ENCODE measurements at places on chromosomes 11 and 22.

- no peak for DNase-seq
Observed at GRCh38 chr22:39723463-39723862, 152.9 kb downstream of the CACNA1I start.

DNA sequence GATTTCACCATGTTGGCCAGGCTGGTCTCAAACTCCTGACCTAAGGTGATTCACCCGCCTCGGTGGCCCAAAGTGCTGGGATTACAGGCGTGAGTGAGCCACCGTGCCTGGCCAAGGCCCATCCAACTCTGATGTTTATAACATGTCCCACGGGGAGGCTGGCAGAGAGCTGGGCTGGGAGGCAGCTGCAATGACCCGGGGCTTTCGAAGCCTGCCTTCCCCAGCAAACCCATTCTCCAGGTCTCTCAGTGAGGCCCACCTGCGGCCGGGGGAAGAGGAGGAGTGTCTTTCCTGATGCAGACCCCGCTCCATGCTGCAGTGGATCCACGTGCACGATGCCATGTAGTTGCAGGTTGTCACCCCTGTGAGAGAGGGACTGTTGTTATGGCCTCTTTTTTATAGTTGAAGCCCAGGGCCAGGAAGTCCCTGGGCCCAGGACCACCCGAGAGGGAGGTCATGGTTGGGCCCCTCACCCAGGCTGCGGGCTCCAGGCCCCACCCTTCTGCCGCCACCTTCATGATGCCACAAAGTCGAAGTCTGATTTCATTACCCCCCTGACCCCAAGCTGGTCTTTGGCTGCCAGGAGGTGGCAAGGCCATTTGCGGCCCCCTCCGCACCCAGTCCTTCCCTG, 38.3 kb downstream of the KCNJ4 start:
- no peak for DNase-seq

- DNase-seq: no peak
Observed at GRCh38 chr11:118620529-118621070, 13.2 kb downstream of the PHLDB1 start.

- no peak for DNase-seq
Observed at GRCh38 chr11:64656862-64657261, 65.8 kb downstream of the SLC22A12 start.

DNA sequence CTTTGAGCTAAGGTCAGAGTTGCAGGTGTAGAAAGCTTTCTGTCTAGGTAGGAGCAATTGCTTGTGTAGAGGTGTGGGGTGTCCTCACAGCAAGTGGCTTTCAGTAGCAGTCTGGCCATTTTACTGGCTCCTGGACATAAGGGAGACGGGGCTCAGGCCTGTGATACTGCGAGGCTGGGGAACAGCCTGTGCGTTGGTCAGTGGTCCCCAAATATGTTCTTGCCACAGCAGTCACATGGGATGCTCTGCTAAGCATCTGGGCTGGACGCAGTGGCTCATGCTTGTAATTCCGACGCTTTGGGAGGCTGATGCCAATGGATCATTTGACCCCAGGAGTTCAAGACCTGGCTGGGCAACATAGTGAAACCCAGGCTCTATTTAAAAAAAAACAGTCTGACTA, 1.9 kb downstream of the MCM5 start:
- DNase-seq: no peak

DNA sequence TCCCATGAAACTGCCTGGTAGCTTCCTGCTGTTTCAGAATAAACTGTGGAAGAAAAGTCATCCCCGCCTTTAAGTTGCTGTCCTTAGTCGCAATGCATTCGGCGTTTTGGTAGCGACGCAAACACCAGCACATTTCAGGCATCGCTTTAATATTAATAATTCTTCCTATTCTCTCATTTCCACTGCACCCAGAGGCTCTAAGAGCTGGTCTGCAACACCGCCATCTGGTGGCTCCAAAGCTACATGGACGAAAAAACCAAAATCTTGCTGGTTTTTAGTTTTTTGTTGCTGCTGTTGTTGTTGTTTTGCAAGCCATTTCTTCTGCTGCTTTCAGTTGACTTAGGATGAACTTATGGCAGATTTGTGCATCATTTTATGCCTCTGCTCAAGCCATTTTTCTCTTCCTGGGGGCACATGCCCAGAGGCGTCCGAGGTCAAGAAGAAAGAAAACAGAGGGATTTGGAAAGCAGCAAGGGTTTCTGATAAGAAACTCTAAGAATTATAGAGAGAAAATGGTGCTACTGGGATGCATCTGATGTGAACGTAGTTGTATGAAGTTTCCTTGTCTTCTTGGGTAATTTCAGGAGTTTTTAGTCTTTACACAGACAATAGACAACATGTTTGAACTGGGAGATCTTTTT, 345.4 kb upstream of the KIRREL3 start:
- no peak for DNase-seq

- DNase-seq: no peak
Observed at GRCh38 chr11:15688351-15688792, 573.6 kb downstream of the INSC start.

GRCh38 chr11:57432149-57432561, 5.2 kb upstream of the SLC43A3 start:
- DNase-seq: no peak

DNA sequence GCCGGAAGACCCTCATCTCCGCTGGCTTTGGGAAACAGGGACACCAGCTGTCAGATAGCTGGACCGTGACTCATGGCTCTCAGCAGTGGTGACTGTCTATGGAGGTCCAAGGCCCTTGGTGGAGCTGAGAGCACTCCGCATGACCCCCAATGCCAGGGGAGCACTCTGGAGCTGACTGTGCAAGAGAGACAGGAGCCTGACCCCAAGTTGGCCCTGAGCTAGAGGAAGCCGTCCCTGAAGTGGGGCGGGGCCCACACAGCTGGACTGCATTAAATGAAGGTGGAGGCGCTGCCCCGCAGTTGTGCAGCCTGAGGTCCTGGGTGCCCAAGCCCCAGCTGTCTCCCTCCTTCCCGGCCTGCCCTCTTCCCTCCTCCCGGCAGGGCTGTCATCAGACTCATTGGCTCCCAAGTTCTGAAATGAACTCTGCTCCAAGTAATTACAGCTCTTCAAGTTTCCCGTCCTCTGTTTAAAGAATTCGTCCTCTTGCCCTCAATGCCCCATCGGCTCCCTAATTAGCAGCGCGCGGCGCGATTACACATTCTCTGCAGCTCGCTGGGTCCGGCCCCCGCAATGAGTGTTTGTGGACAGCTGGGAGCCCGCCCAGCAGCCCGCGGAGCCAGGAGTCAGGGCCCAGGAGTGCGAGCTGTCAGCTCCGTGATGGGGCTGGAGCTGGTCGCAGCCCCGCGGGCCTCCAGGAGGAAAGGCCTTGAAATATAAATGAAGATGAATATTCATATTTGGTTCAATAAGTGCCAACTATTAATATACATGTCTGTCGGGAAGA, 93.2 kb upstream of the LMO1 start:
- no peak for DNase-seq

DNA sequence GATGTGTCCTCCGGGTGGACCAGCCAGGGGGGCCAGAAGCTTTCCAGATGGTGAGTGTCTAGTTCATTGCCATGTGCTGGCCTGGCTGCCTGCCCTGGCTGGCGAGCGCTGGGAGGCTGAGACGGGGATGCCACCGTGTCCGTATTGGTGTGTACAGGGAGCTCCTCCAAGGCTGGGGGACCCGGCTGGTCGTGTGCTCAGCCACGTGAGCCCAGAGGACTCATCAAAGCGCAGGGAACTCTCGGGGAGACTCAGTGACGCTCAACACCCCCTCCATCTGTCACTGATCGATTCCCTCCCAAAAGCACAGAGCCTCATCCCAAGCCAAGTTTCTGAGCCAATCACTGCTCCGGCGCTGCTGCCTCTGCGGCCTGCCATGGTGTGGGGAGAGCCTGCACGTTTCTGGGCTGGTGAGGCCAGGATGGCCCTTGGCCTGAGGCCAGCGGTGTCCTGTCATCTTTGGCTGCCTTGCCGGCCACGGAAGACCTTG, 423.7 kb downstream of the SHANK2 start:
- DNase-seq: no peak

- peak; percentile 96 for DNase-seq
Observed at GRCh38 chr11:32583459-32584271, at the start of gene EIF3M. TSS of gene EIF3M (plus strand) at chr11:32583831. CDS start at chr11:32583888, 57 bp downstream.

- DNase-seq: no peak
Observed at GRCh38 chr11:115613004-115613403, 108.8 kb upstream of the CADM1 start.

DNA sequence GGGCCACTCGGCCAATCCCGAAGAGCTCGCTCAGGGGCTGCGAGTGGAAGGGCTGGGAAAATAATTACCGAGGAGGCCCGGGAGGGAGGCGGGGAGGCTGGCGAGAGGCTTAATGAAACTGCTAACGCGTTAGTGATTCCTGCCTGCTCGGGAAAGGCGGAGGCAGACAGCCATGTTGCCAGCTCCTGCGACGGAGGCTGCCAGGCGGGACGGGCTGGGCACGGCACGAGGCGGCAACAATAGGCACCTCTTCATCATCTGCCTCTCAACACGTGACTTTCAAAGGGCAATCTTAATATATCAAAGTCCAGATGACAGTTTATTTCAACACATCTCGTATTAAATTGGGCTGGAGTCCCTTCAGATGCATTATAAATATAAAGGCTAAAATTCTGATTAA, 68.0 kb upstream of the TCF20 start:
- no peak for DNase-seq

DNA sequence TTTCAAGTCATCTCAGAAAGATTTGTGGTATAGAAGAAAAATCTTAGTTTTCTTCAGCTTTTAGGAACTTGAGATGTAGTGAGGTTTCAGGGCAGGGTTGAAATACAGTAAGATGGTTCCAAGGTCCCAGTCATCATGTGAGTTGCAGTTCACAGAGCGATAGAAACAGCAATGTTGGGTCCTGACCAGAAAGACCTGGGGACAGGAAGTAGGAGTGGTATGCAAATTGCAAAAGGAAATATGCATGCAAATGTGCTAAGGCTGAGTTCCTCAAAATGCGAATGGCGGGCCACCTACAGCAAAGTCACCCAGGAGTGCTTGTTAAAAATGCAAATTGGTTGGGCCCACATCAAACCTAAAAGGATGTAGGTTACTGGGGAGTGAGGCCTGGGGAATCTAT, 1032.7 kb upstream of the TENM4 start:
- DNase-seq: no peak

- no peak for DNase-seq
Observed at GRCh38 chr11:44407211-44407996, 97.5 kb upstream of the ALX4 start.

DNA sequence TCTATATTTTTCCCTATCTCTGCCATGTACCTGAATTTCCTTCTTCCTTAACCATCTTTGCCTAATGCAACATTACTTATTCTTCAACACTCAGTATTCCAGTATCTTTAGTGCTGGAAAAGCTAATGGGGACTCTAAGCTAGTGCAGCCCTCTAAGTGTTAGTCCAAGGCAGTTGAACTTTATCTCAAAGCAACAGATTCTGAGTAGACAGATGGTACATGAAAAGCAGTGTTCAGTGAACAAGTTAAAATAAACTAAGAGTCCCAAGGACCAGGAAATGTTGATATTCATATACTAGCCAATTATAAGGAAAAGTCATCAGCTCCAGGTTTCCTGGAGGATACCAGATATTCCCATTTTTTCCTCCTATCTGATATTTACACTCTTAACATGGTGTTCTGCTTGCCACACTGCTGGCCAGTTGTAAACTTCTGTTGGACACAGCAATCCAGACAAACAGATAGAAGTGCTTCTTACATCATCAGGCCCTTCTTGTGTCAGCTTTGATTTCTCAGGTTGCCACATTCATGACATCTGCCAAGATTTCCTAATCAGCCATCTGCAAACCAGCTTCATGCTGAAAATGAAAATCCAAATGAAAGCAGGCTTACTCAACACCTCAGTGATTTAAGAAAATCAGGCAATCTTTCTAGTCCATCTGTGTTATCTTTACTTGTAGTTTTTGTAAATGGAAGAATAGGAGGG, 255.9 kb upstream of the POU2AF2 start:
- no peak for DNase-seq

GRCh38 chr22:28137036-28137435, 218.0 kb upstream of the PITPNB start:
- no peak for DNase-seq

GRCh38 chr22:19062943-19063308, 59.3 kb downstream of the DGCR2 start:
- DNase-seq: no peak

GRCh38 chr22:41745968-41746367, 46.7 kb downstream of the MEI1 start:
- DNase-seq: no peak

GRCh38 chr11:3119141-3119821, 45.8 kb downstream of the OSBPL5 start:
- DNase-seq: no peak

DNA sequence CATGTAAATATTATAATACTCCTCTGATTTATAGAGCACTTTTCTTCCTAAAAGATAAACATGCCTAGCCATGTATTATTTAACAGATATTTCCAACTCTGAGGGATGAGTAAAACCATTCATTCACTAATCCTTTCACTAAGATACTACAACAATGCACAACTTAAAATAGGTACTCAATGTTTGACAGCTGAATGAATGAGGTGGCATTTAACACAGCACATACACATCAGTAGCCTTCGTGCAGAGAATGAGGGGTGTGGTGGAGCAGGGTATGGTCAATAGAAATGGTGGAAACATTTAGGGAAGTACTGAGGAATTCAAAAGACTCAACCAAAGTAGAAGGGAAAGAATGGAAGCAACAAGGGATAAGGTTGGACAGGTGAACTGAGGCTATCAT, 46.7 kb upstream of the MTNR1B start:
- DNase-seq: no peak

- DNase-seq: no peak
Observed at GRCh38 chr11:2530131-2530854, 85.5 kb downstream of the KCNQ1 start.

- no peak for DNase-seq
Observed at GRCh38 chr11:37804666-37805065, 1206.6 kb upstream of the RAG2 start.

DNA sequence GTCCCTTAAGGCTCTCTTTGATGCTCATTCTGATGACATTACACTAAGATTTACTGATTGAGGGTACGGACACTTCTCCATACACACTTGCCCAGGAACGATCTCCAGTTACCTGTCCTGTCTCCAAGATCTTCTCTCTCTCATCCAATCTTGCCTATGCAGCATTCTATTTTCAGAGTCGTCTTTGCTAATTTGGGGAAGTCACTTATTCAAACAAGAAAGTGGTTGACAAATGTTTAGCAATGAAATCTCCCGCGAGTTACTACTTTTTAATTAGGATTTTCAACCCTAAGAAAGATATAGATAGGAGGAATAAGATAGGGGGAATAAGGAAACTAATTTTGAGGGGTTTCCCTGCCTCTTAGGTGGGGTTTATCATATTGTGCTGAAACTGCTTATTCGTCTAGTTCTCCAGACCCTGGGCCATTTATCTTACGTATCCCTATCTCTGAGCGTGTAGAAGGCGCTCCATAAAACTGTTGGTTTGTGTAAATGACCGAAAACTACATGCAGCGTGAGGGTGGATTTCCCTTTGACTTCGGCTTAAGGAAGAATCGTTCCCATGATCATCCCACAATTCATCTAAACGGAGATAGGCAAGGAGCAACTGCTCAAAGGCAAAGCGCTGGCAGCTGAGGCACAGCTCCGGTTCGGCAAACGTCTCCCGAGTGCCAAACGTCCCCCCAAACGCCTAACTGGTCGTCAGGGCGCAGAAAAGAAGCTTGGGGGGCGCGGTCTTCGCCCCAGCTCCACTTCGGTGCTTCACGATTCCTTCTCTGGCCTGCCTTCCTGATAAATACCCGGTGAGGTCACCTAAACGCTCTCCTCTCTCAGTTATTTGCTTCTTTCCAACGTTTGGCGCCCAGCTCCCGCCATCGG, 804 bp downstream of the APIP start:
- DNase-seq: no peak

GRCh38 chr22:35697142-35697541, 20.5 kb upstream of the APOL5 start:
- no peak for DNase-seq

- DNase-seq: no peak
Observed at GRCh38 chr22:41487037-41487935, 18.4 kb downstream of the ACO2 start.
